ENCODE measurements at places on chromosomes 12 and 14.

DNA sequence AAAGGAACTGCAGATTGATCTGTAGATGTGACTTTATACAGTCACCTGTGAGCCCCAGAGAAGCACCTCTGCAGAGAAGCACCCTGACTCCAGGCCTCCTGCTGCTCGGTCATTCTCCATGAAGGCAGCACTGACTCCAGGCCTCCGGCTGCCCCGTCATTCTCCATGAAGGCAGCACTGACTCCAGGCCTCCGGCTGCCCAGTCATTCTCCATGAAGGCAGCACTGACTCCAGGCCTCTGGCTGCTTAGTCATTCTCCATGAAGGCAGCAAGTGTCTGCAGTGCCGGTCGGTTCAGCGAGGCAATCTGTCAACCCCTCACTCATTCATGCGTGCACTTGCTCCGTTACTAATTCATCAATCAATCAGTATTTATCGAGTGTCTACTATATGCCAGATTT, 160.3 kb downstream of the PIWIL1 start:
- DNase-seq = no peak

- no peak for DNase-seq
These were observed 3.5 kb downstream of the NUP37 start for GRCh38 chr12:102116392-102116791.

- DNase-seq = no peak
These were observed 16.6 kb downstream of the ALKBH1 start for GRCh38 chr14:77691259-77691658.

DNA sequence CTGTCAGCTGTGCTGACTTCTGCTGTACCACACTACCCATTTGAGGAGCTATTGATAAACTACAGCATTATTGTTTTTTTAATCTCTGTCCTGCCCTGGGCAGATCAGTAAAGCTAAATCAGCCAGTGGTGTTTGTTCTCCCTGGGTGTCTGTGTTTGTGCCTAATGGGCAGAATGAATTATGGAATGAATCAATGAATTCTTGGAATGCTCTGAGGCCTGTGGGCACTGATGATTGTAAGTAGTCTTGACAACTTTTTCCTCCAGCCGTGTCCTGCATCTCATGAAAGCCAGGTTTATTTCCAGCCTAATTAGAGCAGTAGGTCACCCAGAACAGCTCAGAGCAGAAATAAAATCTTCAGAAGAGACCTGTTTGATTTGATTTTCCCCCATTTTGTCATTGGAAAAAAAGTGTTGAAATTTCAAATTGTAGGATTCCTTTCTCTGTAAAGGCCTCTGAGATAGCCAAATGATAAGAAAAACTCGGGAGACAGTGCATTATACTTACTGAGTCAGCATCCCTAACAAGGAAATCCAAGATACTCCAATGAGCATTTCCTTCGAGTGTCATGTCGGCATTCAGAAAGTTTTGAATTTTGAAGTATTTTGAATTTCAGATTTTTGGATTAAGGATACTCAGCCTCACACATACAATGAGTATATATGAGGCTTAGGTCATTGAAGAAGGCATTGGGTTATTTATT, 19.4 kb upstream of the EVL start:
- no peak for DNase-seq

GRCh38 chr14:66944872-66945271, 244.4 kb upstream of the GARIN2 start:
- DNase-seq = no peak

GRCh38 chr14:36192530-36192929, 16.0 kb upstream of the PTCSC3 start:
- DNase-seq = no peak

DNA sequence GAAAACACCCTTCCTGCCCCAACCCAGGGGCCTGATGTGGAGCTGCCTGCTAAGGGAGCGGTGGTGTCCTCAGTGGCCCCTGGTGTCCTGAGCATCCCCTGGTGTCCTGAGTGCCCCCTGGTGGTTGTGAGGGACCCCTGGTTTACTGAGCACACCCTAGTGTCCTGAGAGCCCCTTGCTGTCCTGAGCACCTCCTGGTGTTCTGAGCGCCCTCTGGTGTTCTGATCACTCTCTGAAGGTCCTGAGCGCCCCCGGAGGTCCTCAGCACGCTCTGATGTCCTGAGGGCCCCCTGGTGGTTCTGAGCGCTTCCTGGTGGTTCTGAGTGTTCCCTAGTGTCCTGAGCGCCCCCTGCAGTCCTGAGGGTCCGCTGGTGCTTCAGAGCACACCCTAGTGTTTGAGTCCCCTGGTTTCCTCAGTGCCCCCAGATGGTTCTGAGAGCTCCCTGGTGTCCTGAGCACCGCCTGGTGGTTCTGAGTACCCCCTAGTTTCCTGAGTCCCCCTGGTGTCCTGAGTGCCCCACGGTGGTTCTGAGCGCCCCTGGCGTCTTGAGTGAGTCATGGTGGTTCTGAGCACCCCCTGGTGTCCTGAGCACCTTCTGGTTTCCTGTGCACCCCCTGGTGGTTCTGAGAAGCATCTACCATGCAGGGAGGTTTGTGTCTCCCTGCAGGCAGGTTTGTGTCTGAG, 1004.2 kb downstream of the TMEM121 start:
- DNase-seq = no peak

GRCh38 chr12:122160761-122161160, 13.3 kb downstream of the IL31 start:
- no peak for DNase-seq

GRCh38 chr14:56598519-56598918, 18.9 kb downstream of the TMEM260 start:
- no peak for DNase-seq

DNA sequence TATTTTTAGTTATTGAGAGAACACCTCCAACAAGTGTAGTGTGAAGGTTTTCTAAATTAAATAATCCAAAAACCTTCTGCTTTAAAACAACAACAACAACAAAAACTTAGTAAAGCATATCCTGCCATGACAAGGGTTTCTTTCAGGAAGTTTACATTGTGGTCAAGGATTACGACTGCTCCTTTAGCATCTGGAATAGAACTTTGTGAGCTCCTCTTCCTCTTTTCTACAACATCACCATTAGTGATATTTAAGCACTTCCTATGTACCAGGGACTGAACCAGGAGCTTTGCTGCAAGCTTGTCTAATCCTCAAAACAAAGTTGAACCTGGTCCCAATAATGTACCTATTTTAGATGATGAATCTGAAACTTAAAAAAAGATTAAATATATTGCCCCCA, 315.4 kb upstream of the KITLG start:
- DNase-seq = no peak

DNA sequence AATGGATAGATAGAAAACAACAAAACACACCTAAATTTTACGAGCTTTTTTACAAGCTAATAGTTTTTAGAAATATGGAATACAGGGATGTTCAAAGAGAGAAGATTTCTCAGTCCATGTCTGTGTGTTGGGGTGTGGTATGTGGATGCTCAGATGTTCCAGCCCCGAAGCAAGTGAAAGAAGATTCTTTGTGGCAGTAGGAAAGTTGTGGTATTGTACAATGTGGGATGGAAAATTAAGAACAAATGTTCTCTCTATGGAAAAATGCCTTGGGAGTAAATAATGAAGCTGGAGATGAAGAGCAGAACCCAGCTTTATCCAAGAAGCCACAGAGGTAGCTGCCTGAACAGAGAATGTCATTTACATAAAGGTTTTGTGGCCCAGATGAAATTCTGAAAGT, 150.3 kb upstream of the PRKD1 start:
- no peak for DNase-seq
